Skin of body (tissue), 3 donors: ENCODE measurements at places on chromosomes 5 and 9. TPM values are rescaled to one million over a fixed set of nuclear protein-coding genes. Genes with fewer than 3 reads are reported as not detected.

The DND1 gene
- 0.30 TPM for total RNA-seq

The KCNN2 gene
- 3.5 TPM for total RNA-seq

DNA sequence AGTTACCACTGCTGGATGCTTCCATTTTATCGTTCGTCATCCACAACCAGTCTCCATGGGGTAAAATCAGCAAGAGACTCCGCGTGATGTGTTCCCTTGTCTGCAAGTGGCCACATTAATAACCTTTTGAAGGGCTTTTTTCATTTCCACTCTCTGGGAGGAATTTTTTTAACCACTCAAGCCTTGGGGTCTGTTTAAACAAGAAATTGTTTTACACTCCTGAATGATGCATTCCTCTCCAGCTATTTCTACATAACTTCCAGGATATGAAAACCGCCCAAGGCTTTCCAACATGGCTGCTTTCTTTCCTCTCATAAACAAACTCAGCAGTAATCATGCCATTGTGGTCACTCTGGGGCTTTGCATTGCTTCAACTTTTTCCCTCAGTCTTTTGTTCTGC, 217.2 kb upstream of the DAPK1 start:
- no peak for DNase-seq

- DNase-seq: no peak
Measured at GRCh38 chr9:5516453-5517220, 6.3 kb downstream of the PDCD1LG2 start.

GRCh38 chr9:27470291-27470856, 53.7 kb upstream of the IFNK start:
- no peak for DNase-seq

The SLC2A6 gene
- total RNA-seq: 1.8 TPM

GRCh38 chr9:29160763-29161353, 1587.6 kb upstream of the C9orf72 start:
- DNase-seq: no peak

GRCh38 chr5:169412831-169413230, 111.9 kb upstream of the SLIT3 start:
- peak; percentile 74 for DNase-seq

DNA sequence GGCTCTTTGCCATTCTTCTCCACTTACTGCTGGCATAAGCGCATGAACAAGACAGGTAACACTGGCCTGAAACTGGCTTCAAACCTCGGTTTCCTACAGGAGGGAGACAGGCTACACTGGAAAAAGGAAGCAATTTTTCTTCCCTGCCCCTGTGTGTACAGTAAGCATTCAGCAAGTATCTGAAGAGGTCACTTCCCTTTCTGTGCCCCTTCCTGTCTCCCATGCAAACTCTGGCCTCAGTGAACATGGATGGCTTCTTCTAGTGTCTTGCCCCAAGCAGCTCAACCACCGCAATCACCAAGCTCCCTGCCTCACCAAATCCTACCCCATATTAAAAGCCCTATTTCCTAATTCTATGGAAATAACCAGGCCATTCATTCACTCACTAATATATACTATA, 42.4 kb downstream of the SERINC5 start:
- no peak for DNase-seq

- no peak for DNase-seq
Measured at GRCh38 chr5:150542933-150543445, 35.1 kb downstream of the NDST1 start.

The FOXD4 gene
- total RNA-seq: 0.10 TPM

- no peak for DNase-seq
Measured at GRCh38 chr9:116223926-116224325, 70.3 kb downstream of the PAPPA start.

The PFN3 gene
- total RNA-seq: not detected

GRCh38 chr5:180593446-180594206, 2.3 kb upstream of the SCGB3A1 start:
- DNase-seq: no peak

DNA sequence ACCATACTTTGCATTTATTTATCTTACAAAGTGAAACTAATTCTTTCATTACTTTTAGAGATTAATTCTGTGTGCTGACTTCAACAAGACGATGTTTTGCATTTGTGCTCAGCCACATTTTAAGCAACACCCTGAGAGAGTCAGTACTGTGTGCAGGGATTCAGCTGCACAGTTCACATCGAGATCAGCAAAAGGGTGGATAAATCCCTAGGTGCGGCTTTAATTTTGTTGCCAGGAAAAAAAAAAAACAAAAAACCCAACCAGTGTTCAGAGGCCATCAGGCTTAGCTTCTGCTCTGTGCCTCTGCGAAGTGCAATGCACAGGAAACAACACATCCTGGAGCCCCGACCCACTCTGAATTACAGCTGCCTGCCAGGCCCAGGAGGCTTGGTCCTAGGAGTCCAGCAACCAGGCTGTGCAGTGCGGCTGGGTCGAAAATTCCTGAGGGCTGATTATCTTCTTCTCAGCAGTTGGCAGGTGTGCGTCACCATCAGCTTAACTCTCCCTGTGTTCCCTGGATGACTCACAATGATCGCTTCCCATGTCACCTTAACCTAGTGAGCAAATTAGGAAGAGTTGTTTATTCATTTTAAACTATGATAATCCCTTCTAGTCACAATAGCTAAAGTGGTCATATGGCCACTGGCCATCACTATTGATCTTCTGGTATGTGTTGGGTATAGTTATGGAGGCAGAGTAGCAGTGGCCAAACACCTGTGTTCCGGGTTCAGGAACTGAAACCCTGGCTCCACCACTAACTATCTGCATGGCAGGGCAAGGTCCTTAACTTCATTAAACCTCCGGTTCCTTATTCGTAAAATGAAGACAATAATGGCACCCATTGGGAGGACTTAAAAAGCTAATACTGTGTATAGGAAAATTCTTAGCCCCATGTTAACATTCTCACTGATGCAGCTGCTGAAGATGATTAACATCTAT, 31.2 kb upstream of the NDUFB6 start:
- no peak for DNase-seq

DNA sequence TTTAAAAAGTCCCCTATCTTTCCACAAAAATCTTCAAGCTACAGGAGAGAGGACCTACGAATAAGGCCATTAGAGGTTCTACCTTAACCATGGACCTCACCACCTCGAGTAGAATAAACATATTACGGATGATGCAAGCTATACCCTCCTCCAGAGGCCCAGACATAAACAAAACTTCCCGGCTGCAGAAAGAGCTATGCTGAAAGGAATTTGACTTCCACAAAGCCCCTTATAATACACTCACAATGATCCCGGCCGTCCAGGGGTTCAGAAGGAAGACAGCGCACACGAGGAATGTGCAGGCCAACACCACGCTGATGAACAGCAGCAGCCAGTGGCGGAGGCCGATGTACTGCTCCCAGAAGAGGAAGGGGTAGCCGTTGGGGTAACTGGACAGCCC, 59.0 kb downstream of the PTCH1 start:
- no peak for DNase-seq

The ABL1 gene
- 35.5 TPM for total RNA-seq

The PCDHGB2 gene
- total RNA-seq: 3.3 TPM

- DNase-seq: no peak
Measured at GRCh38 chr9:13568841-13569601, 289.5 kb upstream of the MPDZ start.

- no peak for DNase-seq
Measured at GRCh38 chr9:127177231-127177630, 54.8 kb upstream of the ANGPTL2 start.

DNA sequence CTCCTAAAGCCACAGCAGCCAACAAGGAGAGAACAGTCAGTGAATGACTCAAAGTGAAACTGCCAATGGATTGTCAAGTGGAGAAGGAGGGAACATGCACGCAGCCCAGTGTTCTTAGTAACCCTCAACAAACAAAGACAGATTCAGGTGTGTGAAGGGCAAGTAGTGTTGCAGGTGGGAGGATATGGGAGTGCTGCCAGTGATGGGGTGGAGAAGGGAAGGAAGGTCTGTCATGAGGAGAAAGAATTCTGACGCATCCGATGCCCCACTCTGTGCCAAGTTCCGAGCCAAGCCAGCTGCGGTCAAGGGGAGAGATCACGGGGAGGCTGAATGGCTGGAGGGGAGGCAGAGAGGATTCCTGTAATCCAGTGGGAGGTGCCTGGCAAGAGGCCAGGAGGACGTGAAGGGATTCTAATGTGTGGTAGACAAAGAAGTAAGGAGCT, 56.5 kb downstream of the CAST start:
- no peak for DNase-seq

- DNase-seq: no peak
Measured at GRCh38 chr5:149747833-149748366, 17.8 kb downstream of the PPARGC1B start.

- no peak for DNase-seq
Measured at GRCh38 chr9:37801287-37801850, 772 bp downstream of the DCAF10 start.

GRCh38 chr5:8185852-8186251, 316.9 kb downstream of the MTRR start:
- peak; percentile 76 for DNase-seq

DNA sequence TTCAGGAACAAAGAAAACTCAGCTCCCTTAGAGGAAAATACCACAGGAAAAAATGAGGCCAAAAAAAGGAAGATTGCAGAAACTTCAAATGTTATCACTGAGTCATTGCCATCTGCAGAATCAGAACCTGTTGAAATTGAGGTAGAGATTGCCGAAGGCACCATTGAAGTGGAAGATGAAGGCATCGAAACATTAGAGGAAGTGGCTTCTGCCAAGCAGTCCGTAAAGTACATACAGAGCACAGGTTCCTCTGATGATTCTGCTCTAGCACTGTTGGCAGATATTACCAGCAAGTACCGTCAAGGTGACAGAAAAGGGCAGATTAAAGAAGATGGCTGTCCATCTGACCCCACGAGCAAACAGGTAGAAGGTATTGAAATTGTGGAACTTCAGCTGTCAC, 30.8 kb upstream of the NIM1K start:
- DNase-seq: no peak

DNA sequence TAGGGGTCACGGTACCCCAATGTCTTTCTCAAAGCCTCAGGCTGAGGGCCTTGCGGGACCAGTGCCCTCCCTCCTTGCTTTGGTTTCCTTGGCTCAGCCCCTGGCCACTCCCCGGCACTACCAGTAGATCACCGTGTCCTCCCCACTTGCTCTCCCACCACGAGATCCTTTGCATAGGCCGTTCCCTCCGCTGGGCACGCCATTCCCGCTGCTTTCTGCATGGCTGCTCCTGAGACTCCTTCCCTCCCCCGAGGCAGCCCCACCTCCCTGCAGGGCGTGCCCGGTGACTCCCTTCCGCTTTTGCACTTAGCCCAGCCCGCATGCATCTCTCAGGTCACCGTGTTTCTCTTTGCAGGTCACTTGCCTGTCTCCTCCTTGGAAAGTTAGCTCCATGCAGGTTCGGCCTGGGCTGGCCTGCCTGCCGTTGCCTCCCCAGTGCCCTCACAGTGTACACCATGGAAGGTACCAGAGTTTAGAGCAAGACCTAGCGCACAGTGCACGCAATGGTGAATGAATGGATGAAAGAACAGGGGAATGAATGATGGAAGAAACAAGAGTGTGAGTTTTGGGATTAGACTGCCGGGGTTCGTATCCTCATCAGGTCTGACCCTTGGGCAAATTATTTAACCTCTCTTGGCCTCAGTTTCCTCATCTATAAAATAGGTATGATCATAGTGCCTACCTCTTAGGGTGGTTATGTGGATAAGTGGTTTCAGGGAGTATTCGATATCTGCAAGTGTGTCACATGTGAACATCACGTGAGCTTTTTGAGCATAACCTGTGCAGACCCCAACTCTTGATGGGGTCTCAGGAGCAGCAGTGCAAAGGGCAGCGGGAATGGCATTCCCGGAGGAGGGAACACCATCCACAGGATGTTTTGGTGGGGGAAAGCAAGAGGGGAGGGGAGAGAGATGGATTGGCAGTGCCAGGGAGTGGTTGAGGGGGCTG, 214.3 kb downstream of the C9orf50 start:
- no peak for DNase-seq

The LCN1 gene
- total RNA-seq: not detected

- DNase-seq: no peak
Measured at GRCh38 chr5:132475497-132475882, 15.1 kb downstream of the IRF1 start.
